Panc1 (cell line): ENCODE measurements at places on chromosomes 3 and 15. TPM values are rescaled to one million over a fixed set of nuclear protein-coding genes. Genes with fewer than 3 reads are reported as not detected.

MESP2 gene
- 1.1 TPM for total RNA-seq

ARPIN gene
- 6.3 TPM for total RNA-seq

PROK2 gene
- not detected for total RNA-seq

CHL1 gene
- not detected for total RNA-seq

MUC4 gene
- total RNA-seq, result 0.03 TPM

STX19 gene
- not detected for total RNA-seq

DNA sequence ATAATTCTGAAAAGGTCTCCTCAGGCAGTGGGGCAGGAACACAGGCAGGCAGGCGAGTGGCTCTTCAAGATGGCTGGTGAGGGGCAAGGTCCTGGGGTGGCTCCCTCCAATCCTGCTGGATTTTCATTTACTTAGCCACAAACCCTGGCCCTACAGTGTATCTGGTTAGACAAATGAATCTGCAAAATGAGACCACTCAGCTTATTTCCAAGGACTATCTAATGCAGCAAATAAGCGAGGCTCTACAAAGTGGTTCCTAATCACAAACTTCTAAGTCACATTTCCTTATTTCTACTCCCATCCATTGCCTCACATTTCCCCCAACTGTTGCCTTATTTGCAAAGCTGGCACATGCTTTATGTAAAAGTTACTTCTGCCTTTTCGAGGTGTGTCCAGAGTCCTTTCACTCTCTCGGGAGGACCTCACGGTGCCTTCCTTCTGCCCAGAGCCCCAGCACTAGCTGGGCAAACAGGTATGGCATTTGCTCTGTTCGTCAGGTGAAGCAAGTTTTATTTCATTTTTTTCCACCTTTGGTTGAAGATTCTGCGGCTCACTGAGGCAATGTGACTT is 40.5 kb downstream of the CCDC12 start:
- DNase-seq, result no peak

DNA sequence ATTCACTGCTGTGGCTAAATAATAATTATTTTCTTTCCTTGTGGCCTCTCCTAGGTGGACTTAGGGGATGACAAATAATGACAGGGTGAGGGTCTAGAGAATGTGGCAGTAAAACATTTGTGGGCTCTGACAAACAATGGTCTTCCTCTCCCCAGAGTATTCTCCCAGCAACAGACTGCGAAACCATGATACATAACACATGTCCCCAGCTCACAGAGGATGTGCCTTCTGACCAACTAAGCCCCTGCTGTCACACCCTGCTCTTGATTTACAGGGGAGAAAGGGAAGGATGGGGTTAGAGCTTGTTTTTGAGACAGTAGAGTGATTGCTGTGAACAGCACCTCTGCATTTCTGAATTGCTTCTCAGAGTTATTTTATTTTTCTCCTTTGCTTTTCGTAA is 116.6 kb upstream of the CTDSPL start:
- no peak for DNase-seq

- DNase-seq, result no peak
These were observed 73.8 kb downstream of the ZBBX start for GRCh38 chr3:167306319-167306718.

- no peak for DNase-seq
These were observed 190.8 kb downstream of the ADAMTSL3 start for GRCh38 chr15:83844742-83845141.

DNA sequence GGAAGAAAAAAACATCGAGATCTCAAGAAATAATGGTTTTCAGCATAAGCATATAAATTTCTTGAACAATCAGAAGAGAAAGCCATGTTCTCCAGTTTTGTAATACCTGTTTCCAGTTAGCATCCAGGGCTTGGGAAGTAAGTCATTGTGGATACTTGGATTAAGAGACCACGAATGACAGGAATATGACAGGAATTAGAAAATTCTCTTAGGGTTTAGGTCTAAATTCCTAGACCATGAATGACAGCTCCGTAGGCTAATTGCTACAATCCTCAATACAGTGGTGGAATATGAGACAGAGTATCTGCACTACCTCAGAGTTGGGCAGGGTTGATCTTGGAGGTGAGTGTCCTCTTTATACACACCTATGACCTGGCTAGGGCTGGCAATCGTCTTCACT is 517.5 kb downstream of the NTRK3 start:
- no peak for DNase-seq

GRCh38 chr3:107756649-107757048 is 233.9 kb downstream of the BBX start:
- no peak for DNase-seq

GRCh38 chr3:8472549-8472948 is 29.1 kb upstream of the LMCD1 start:
- DNase-seq, result no peak

- DNase-seq, result no peak
These were observed 235.8 kb downstream of the RAP2B start for GRCh38 chr3:153397794-153398193.

- no peak for DNase-seq
These were observed 360.3 kb upstream of the TBL1XR1 start for GRCh38 chr3:177557548-177557947.

- DNase-seq, result no peak
These were observed 81.6 kb downstream of the PLXNA1 start for GRCh38 chr3:127064391-127065137.
